Renal pelvis (tissue), 12 donors: ENCODE measurements at places on chromosomes 16 and 17. TPM values are rescaled to one million over a fixed set of nuclear protein-coding genes. Genes with fewer than 3 reads are reported as not detected.

Gene PROCA1
- 4.3 TPM for polyA plus RNA-seq

Gene TM4SF5
- polyA plus RNA-seq = 3.7 TPM

- DNase-seq = no peak
Observed at GRCh38 chr17:5225668-5226457, 8.8 kb downstream of the SCIMP start.

DNA sequence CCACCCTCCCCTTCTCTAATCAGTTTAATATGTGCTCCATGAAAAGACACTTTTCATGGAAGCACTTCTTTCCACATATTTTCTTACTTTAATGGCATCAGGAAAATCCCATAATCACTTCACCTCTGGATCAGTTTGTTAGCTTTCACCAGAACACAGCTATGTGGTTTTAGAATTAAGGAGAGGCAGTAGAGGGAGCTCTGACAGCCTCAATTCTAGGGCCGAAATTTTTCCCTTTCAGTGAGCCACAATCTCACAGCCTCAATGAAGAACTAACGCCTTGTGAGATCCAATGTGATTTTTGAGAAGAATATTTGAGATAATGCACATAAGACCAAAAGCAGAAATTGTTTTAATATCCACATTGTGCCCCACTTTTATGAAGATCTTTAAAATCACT lies 1494.0 kb upstream of the CDH8 start:
- peak; percentile 0 for DNase-seq

DNA sequence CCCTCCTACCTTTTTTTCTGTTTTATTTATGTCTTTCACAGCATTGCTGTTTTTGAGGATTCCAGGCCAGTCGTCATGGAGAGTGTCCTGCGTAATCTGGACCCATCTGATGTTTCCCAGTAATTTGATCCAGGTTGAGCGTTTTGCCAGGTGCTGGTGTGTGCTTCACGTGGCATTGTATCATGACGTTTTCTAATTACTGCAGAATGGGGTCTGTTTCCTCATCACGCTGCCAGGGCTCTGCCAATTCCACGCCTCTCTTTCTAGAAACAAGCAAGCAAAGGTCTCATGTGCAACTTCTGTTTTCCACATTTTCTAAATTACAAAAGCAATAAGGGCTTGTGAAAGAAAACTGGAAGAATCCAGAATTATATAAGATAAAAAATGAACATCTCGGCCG lies 28.3 kb upstream of the BHLHA9 start:
- no peak for DNase-seq
